Activated naive CD4-positive, alpha-beta T cell (primary cell): ENCODE measurements at places on chromosomes 3 and 15.

- DNase-seq = no peak
These were observed 239.1 kb downstream of the LRRN1 start for GRCh38 chr3:4038351-4038750.

DNA sequence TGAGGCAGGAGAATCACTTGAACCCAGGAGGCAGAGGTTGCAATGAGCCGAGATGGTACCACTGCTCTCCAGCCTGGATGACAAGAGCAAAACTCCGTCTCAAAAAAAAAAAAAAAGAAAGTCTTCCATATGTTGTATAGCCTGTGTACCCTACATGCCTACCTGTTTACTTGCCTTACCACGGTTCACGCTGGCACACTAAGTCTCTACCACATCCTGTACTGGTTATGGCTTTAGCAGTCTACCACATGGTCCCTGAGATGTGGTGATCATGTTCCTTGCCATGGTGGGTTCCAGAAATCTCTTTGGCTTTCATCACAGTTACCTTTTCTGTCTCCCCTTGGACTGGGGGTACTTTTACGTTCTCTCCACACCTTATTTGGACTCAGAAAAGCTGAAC, 63.8 kb upstream of the TBC1D5 start:
- no peak for DNase-seq

GRCh38 chr15:31526916-31527690, 200.5 kb downstream of the KLF13 start:
- no peak for DNase-seq

DNA sequence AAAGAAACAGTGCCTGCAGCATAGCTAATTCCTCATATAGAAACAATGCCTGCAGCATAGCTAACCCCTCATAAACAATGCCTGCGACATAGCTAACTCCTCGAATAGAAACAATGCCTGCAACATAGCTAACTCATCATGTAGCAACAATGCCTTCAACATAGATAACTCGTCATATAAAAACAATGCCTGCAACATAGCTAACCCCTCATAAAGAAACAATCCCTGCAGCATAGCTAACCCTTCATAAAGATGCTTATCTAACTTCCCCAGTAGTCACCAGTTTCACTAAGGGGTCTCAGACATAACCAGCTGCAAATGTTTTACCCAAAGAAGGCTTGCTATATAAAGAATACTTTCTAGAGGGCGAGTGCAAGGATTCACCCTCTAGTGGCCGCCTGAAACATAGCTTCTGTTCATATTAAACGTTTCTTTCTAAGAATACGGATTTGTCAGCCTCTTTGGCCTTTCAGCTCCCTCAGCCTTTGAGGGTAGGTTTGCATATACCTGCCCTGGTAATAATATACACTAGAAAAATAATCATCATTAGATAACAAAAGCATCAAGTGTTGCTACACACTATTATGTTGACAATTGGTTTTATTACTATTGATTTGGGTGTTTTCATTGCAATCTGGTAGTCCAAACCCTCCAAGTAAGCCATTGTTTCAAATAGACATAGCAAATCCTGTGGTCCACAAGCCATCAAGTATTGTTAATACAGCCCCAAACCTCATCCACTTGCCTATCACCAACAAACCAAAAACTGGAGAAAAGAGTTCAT, 44.4 kb upstream of the FAN1 start:
- DNase-seq = no peak

DNA sequence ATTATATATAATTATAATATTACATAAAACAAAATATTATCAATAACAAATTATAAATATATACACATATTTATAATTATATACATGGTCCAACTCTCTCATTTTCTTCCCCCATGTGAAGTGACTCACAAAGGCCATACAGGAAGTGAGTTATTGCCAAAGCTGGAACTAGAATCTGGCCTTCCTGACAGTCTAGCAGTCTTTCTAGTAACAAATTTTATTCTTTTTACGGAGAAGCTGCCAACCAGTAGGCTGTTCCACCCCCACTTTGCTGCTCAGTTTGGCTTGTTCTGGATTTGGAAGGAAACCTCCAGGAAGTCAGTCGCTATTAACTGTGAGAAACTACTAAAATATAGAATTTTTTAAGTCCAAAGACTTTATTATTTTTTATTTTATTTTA, 79.6 kb downstream of the DHX36 start:
- DNase-seq = no peak

DNA sequence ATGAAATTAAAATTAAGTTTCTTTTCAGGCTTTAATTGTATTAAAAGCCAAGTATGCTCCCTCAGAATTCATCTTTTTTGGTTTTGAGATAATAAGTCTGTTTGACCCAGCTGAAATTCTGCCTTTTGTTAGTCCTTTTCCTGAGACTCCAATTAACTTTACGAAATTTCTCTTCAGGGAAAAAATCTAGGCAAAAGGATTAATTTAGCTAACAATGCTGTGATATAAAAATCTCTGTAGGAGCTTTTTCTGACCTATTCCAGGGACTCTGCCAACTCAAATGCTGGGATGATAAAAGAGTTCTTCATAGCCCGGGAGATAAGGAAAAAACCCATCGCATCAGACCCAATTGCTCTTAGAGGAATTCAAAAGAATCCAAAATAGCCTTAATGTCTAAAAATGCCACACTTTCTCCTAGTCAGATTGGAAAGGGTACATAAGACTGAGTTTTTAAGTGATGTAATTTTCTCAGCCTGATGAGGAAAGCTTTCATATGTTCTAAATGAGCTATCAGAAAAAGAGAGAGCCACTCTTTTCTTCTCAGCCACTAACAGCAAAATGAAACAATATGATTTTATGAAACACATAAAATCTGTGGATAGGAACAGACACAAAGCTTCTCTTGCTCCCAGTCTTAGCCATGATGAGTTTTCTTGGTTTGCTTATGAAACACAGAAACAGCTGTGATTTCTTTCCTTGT, 405.1 kb downstream of the ROBO1 start:
- DNase-seq = no peak

- no peak for DNase-seq
These were observed 2.8 kb upstream of the RPL24 start for GRCh38 chr3:101689286-101689685.

- DNase-seq = no peak
These were observed 3.3 kb downstream of the CHRNA3 start for GRCh38 chr15:78617516-78617915.

DNA sequence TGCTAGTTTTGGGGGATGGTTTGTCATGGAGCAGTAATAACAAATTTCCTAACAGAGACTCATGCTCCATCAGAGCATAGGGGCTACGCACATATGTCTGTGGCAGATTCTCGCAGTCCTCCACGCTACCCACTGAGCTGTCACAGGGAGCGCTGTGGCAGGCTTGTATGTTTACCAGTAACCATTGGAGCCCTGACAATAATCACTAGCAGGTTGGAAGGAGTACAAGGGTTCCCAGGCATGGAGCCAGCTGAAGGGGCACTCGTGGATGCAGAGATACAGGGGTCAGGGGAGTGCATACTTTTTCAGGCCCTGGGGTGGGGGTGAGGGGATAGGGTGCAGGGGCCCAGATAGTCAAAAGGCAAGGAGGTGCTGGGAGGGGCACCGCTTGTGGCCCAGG, 7.9 kb upstream of the GP9 start:
- DNase-seq = no peak

- no peak for DNase-seq
These were observed 877.8 kb downstream of the TUSC7 start for GRCh38 chr3:117587416-117587815.

- DNase-seq = no peak
These were observed 428.9 kb upstream of the THRB start for GRCh38 chr3:24923570-24923969.

DNA sequence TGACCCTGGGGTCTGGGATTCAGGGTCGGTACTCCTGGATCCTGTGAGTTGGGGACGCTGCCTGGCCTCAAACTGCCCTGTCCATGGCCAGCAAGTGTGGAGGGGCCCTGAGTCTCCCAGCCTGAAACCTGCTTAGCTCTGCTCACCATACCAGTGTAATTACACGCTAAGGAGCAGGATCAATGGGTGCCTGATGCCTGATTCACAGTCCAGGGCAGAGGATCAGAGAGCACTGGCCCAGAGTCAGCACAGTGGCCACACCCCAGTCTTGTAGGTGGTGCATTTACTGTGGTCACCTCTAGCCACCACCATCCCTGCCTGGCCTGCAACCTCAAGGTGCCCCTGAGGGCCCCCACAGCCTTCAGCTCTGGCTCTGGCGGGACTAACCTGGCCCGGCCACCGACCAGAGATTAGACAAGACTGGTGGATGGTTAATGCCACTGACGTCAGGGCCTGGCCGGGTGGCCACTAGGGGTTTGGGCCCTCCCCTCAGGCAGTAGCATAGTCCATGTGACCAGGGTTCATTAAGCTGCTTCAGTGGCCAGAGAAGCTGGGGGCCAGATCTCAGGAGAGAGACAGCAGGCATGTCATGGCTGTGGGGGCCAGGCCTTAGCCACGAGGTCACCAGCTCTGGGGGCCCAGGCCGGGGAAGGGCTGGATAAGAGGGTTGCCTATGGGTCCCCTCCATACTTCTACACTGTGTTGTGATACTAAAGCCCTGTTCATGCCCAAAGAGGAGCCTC, 3.3 kb upstream of the SLC38A3 start:
- no peak for DNase-seq

DNA sequence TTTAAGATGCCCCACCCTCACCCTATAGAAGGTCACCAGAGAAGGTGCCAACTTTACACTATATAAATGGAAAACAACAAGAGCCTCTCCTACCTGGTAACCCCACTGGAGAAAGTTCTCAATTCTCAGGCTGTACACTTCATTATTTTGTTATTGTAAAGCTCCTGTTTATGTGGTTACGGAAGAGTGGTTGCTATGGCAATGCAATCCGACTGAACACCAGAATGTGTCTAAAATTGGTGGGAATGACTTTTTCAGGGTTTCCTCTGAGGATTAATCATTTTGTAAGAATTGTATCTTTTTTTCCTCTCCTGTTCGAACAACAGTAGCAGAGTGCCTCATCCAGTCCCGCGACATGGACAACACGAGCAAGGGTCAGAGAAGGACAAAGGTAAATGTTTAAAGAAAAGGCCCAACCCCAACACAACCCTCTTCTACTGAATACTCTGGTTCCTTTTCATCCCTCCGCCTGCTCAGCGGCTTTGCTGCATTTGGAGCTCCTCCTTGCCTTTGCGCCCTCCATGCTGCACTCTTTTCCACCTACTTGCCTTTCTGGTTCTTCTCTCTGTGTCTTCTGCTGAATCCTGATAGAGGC, 45.3 kb downstream of the DGKG start:
- DNase-seq = no peak
